ENCODE measurements at places on chromosomes 2 and 18. TPM values are rescaled to one million over a fixed set of nuclear protein-coding genes. Genes with fewer than 3 reads are reported as not detected.

DNA sequence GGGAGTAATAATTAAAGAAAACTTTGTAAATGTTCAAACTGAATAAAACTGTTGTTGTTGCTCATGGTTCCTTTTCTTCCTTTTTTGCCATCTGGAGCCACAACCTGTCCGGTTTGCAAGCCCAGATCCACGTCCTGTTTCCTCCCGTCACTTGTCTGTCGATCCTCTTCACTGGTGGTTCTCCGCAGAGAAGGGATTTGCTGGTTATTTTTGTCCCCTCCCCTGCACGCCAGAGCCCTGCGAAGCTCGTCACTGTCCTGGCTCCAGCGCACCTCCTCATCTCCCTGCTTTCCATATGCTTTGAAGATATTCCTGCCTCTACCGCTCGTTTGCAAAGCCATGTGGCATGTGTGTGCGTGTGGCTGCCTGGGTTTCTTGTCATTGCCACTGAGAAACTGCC lies 461.4 kb downstream of the RNF144A start:
- no peak for DNase-seq

Gene NFATC1
- total RNA-seq, result 17.0 TPM

Gene TWIST2
- total RNA-seq, result not detected

DNA sequence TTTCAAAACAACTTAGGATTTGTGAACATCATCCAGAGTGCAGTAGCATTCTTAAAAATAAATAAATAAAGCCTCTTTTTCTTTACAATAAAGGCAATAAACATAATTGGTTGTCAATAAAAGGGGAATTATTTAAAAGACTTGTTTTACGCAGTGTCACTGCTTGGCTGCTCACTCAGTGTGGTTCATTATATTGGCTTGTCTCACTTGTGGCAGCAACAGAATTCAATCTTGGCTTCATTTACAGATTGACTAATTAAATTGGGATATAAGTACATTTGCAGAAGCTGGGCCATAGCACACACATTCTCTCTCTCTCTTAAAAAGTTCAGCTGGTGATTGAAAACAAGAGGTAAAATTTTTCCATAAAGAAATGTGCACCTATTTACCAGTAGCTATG lies 1027.6 kb downstream of the LRP1B start:
- DNase-seq, result no peak

- no peak for DNase-seq
These were observed 2.4 kb downstream of the FIGN start for GRCh38 chr2:163733301-163733938.

GRCh38 chr2:178700922-178701342 lies 106.3 kb downstream of the TTN start:
- peak; percentile 48 for DNase-seq

DNA sequence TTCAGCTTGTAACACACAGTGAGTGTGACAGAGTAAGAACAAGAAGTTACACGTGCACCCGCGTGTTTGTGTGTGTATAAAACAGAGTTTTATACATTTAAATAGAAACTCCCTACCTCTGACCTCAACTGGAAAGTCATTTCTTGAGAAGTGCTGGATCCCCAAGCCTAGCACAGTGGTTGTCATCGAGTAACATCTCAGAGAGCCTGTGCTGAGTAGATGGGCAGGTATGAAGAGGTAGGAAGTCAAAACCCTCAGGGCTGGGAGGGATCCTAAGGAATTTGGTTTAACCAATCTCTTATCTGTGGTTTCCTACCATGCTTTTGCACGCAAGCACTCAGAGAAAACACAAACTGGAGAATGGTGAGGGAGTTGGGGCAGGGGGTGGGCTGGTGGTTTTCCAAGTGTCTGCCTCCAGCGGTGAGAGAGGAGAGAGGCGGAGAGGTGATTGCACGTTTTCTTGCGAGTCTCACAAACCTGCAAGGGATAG lies 9.2 kb downstream of the ACOXL start:
- DNase-seq, result no peak

DNA sequence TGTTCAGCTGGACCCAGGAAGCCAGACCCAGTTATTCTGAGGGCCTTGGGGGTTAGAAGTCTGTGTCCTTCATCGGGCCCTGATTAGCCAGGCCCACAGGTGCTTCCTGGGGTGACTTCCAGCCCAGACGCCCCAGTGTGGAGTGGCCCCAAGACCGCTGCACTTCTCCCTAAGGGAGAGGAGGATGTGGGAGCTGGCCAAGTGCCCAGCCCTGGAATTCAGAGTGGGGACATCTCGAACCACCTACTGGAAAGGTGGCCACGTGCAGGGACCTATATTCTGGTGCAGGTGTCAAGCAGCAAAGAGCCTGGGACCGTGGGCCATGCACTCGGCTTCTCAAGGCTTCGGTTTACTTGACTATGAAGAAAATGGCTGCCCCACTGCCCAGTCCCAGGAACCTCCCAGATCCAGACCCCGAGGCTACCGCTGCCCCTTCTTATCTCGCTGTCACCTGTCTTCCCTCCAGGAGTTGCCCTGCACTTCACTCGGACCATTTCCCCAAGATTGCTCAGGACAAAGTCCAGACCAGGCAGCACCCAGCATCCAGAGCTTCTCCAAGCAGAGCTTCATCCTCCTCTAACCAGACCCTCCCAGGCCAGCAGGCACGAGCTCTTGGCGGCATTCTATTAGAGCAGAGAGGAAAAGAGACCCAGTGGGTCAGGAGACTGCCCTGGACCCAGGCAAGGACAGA lies 142.8 kb upstream of the ID2 start:
- DNase-seq, result no peak

Measured in dermis blood vessel endothelial cell (primary cell).